Left lobe of liver (tissue), 2 donors: ENCODE measurements at places on chromosomes 3 and 15.

GRCh38 chr3:17088602-17089313 is 204.0 kb downstream of the PLCL2 start:
- DNase-seq: no peak

DNA sequence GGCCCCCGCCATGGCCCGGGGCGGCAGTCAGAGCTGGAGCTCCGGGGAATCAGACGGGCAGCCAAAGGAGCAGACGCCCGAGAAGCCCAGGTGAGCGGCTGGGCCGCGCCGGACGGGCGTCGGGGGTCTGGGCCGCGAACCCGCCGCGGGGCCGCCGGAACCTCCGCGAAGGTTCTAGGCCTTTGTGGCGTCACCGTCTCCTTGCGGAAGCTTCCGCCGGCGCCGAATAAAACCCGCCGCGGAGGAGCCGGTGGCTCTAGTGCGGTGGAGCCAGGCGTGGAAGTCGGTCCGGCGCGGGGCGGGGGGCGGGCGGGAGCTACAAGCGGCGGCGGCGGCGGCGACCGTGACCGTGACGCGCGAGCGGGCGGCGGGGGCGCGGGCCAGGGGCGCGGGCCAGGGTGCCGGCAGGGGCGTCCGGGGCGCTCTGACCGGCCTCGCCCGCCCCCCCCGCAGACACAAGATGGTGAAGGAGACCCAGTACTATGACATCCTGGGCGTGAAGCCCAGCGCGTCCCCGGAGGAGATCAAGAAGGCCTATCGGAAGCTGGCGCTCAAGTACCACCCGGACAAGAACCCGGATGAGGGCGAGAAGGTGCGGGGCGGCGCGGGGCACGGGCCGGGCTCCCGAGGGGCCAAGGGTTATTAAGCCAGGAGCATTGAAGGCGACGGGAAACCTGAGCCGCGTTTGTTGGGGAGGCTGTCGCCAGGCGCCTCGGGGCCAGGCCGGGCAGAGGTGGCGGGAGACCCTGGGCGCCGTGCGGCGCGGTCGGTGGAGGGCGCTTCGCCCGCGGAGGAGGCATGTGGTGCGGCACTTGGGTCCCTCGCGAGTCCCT is at the start of gene DNAJA4:
TSS of gene DNAJA4 (plus strand) at position 259 of the 833 bp plus-strand sequence. CDS start at position 461, 202 bp downstream.
- DNase-seq: no peak

DNA sequence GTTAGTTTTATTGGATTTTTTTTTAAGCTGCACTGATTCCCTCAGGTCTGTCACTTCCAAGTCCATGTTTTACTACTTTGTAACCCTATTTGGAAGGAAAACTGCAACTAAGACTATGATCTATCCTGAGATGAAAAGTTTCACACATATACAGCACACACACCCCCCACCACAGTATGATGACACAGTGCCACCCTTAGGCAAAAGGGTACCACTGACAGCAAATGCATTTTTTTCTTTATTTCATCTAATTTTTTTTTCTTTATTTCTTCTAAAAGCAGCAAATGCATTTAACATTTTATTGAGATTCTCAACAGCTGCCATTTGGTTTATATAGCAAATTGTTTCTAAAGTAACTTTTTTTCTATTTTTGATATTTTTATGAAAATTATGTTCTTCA is 21.2 kb downstream of the NGRN start:
- DNase-seq: no peak

GRCh38 chr3:11140030-11140712 is 14.1 kb upstream of the HRH1 start:
- no peak for DNase-seq

GRCh38 chr15:76588811-76589747 is 252.5 kb downstream of the ISL2 start:
- DNase-seq: no peak

- DNase-seq: no peak
These were observed 15.3 kb downstream of the TLE3 start for GRCh38 chr15:70082281-70082900.

- DNase-seq: peak; percentile 96
These were observed 157.5 kb downstream of the NUP210 start for GRCh38 chr3:13262493-13263211.

DNA sequence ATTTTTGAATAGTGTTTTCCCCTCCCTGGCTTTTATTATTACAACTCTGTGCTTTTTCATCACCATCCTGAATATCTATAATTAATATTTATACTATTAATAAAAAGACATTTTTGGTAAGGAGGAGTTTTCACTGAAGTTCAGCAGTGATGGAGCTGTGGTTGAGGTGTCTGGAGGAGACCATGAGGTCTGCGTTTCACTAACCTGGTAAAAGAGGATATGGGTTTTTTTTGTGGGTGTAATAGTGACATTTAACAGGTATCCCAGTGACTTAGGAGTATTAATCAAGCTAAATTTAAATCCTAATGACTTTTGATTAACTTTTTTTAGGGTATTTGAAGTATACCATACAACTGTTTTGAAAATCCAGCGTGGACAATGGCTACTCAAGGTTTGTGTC is 24.4 kb downstream of the CTNNB1 start:
- DNase-seq: no peak

DNA sequence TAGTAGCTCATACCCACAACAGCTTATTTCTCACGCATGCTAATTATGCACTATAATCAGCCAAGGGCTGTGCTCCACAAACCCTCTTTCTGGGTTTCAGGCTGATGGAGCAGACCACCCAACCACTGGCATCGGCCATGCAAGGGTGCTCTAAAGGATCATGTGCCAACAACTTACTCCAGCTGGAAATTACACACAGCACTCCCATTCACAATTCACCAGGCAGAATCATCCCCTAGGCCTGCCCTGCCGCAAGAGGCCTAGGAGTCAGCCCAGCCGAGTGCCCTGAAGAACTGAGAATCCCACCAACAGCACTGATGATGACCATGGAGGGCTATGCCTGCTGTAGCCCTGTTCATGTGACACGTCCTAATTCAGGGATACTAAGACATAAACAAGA is 216.2 kb upstream of the CHRNA7 start:
- DNase-seq: no peak

DNA sequence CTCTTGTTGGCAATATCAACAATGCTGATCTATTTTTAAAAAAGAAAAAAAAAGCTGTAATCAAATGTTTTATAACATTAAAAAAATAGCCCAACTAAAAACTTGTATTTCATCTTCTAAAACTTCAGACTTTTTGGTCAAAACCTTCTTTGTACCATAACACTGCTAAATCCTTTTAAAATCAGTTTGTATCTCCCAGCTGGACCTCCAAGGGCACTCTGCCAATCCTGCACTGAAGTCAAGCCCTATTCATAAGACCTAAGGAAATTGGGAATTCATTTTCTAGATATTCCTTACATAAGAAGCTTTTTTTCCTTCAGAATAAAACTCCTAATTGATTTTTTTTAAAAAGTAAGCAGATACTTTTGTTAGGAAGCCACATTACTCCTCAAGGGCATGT is 38.2 kb upstream of the HCLS1 start:
- no peak for DNase-seq

GRCh38 chr15:89003865-89004725 is 84.2 kb upstream of the ABHD2 start:
- DNase-seq: no peak

DNA sequence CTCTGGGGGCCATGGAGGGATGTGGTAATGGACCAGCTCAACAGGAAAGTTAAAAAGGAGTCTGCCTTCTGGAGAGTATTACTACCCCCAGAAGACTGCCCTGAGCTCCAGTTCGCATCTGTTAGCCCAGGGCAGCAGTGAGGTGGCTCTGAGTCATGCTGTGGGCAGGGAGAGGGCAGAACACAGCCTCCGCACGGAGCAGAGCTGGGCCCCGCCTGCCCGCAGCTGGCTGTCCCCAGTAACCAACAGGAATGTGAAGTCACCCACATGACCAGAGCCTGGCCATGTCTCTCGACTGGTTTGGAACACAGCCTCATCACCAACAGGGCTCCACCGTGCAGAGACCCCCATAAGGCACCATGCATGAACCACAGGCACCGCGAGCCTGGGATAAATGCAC is 62.1 kb downstream of the CYFIP1 start:
- no peak for DNase-seq

DNA sequence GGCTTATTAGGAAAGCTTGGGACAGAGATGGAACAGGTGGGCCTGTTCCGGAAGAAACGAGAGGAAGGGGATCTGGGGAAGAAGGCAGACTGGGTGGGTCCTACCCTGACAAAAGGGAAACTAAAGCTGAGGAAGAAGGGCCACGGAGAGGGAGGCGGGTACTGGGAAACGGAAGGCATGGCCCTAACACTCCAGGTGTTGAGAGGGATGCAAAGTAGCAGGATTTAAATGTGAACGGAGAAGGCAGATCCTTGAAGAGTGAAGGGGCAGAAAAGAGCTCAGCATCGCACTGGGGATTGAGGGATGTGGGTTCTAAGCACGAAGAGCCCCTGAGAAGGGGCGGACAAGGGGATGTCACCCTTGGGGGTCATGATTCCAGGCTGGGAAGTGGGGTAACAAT is 735 bp downstream of the STIMATE start:
- no peak for DNase-seq

GRCh38 chr3:14019459-14019858 is 105.2 kb downstream of the CHCHD4 start:
- no peak for DNase-seq

DNA sequence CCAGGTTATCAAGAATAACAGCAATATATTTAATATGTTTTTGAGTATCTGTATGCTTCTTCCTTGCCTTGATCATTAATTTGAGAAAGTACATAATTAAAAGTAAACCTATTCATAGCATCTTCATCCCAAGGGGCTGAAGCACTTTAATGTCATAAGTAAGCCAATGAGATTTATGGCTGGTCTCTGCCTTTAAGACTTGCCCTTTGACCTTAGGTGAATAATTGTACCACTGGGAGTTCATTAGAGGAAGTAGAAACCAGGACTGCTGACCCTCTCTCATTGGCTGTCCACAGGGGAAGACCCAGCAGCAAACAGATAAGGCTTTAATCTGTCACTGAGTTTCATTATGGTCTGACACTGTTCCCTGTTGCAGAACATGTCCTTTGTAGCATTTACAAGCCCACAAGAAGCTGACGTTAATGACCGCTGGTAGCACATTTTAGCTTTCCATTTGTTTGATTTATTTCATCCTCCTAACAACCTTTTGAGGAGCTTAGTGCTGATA is 16.3 kb upstream of the ERC2 start:
- DNase-seq: no peak

DNA sequence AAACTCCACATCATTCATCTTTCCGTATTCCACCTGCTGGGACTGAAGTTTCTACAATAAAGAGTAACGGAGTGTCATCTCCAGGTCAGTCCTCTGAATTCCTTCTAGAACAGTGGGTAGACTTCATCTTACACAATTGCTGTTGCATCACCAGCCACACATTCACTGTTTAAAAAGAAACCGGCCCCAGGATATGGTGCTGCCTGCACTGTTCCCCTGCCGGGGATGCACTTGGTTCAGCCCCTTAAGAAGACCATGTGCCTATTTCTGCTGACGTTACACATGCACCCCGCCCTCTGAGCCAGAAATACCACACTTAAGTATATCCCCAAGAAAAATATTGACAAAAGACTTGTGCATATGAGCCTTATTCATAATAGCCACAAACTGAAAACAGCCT is 233.4 kb downstream of the FEZF2 start:
- DNase-seq: no peak

GRCh38 chr15:97893967-97894366 is 66.5 kb upstream of the ARRDC4 start:
- DNase-seq: no peak

DNA sequence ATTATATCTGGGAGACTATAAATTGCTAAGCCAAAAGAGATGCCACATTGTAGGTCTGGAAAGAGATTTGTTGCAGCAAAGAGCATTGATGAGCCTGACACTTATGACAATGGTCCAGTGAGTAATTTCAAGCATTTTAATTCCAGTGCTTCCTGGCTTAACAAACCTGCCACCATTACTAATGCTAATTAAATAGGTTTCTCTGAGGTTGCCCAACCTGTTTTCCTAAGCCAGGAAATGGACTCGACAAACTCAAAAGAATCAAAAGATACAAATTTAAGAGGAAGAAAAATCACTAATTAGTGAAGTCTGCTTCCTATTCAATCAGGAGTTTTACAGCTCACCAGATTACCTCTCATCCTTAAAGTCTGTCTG is 36.7 kb upstream of the CTDSPL start:
- DNase-seq: no peak

GRCh38 chr3:178206521-178206920 is 329.7 kb upstream of the KCNMB2 start:
- DNase-seq: no peak

GRCh38 chr3:31213869-31214486 is 318.7 kb upstream of the STT3B start:
- no peak for DNase-seq

DNA sequence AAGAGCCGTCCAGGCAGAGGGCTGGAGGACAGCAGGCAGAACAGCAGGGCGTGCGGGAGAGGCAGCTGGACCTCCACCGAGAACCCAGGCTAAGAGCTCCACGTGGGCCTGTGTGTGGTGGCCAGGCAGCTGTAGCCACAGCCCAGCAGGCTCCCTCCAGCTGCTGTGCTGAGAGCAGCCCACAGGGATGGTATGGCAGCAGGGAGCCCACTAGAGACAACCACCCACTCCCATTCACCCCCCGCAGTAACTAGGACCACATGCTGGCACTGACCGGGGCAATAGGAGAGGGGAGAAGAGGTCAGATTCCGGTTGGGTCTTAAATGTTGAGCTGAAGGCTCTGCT is 25.6 kb upstream of the MUSTN1 start:
- no peak for DNase-seq

GRCh38 chr15:48766196-48766595 is 44.7 kb downstream of the CEP152 start:
- DNase-seq: no peak

DNA sequence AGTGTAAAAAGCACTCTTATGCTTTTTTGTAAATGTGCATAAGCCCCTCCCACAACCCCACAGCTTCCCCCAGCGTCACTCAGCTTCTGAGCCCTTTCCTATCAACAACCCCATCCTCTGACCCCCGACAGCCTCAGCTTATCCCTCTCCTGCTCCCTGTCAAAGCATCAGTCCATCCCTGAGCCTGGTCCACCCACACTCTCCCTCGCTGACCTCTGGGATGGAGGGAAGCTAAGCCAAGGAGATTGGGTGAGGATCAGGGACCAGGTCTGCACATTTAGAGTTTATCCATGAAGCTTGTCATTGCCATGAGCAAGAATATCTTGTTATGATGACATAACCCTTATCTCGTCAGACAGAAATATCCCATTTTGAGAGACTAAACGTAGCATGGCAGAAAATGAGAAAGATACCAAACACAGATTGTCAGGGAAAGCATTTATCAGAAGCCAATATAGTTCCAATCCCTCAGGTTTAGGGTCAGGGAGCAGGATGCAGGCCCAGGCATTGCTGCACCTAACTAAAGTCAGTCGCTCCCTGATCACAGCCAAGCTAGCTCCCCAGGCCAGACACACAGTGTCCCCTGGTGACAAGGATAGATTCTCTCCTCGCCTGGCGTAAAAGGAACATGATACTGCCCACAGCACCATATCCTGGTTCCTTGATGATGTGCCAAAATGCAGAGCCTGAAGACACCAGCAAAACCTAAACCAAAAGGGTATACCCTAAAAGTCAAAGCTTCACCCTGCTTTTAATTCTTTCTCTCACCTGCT is 66.9 kb downstream of the DCLK3 start:
- DNase-seq: no peak

GRCh38 chr3:32455609-32456428 is 46.8 kb downstream of the CMTM6 start:
- DNase-seq: peak; percentile 15

- no peak for DNase-seq
These were observed 129.0 kb downstream of the SERPINI1 start for GRCh38 chr3:167864552-167864874.
